ENCODE measurements at places on chromosomes 11 and 22.

DNA sequence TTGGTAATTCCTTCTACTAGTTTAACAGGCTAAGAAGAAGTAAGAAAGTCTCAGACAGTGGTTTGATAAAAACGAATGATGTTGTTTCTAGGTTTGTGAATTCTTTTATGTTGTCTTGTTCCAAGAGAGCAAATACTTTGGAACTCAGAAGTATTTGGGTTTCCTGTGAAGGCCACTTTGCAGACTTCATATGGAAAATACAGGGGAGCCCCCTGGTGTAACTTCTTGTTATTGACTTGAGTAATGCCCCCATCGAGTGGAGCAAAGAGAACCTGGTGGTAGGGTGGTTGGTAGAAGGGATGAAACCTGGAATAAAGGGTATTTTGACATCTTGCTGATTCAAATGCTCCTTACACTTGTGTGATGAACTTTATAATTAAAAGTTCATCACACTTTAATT lies 40.0 kb upstream of the PTH start:
- no peak for DNase-seq

- DNase-seq: no peak
Measured at GRCh38 chr11:2977113-2977512, 15.0 kb downstream of the NAP1L4 start.

DNA sequence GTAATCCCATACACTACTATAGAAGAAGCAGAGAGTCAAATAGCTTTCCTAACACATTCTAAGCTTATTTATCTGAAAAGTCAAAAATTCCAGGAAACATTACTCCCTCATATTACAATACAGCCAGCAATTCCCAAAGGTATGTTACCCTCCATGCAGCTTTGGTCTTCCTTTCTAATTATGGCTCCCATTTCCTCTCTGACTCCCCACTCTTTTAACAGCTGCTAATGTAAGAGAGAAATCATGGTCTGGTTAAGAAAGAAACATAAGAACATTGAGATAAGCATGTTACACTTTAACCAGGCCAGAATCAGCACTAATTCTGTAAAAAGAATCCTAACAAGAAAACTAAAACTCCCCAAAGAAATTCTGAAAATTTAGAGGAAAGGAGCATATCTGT lies 6.8 kb downstream of the PPP2R1B start:
- no peak for DNase-seq

DNA sequence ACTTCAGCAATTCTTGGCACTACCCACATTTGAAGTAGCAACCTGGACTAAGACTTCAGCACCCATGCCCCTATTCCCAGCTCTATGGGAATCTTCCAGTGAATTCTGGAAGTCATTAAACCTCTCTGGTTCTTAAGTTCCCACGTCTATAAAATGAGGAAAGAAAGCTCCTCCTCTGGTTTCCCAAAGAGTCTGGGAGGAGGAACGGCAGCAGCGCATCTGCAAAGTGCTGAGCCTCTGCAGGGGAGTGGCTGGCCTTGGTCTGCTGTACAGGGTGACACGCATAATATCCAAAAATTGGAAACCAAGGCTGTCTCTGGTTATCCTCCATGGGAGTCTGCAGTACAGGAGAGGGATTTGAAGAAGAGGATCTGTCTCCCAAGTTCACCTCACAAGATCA lies 73.6 kb upstream of the TP53I11 start:
- no peak for DNase-seq

DNA sequence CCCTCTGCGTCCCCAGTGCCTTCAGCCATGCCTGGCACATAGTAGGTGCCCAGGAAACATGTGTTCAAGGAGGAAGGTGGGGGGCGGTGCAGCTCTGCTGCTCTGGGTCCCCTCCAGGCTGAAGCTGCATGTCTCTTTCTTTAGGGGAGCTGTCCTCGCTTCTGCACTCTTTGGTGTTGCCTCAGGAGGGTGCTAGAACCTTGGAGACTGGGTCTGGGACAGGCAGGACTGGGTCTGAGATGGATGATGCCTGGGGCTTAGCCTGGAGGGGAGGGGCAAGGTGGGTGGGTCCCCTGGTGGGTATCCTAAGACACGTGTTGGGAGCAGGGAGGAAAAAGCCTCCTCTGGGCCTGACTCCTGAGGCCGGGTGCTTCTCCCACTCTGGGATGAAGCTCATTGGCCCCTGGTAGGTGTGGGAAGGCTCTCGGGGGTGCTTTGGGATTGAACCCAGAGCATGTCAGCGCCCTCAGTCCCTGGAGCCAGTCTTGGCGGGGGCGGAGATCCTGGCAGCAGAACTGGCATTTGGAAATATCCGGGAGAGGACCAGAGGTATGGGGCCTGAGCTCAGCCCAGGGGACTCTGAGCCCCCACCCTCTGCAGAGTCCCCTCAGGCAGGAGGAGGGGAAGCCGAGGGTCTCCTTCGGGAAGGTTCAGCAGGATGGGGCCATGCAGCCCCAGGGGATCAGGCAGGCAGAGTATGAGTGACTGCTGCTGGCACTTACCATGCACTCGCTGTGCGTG lies 6.7 kb upstream of the GSTP1 start:
- no peak for DNase-seq

DNA sequence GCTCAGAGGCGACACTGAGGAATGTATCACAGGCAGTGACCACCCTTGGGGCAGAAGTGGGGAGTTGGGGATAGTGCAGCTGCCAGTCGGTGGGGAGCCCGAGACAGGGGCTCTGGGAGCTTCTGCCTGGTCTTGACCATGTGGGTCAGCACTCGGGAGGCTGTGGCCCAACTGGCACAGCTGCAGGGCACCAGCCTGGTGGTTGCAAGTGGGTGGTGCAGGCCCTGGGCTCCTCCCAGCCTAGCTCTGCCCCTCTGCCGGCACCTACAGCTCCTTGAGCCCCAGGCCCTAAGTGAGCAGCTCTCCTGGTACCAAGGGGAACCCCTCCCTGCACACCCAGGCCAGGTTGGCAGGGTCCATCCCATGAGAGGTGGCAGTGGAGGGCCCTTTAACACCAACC lies 12.6 kb upstream of the RASL10A start:
- DNase-seq: no peak

- DNase-seq: no peak
Measured at GRCh38 chr11:62061356-62062222, 62.2 kb upstream of the INCENP start.

- DNase-seq: peak; percentile 62
Measured at GRCh38 chr22:24325105-24325757, 54.6 kb downstream of the SPECC1L start.

- no peak for DNase-seq
Measured at GRCh38 chr11:44162662-44163061, 67.2 kb downstream of the EXT2 start.

DNA sequence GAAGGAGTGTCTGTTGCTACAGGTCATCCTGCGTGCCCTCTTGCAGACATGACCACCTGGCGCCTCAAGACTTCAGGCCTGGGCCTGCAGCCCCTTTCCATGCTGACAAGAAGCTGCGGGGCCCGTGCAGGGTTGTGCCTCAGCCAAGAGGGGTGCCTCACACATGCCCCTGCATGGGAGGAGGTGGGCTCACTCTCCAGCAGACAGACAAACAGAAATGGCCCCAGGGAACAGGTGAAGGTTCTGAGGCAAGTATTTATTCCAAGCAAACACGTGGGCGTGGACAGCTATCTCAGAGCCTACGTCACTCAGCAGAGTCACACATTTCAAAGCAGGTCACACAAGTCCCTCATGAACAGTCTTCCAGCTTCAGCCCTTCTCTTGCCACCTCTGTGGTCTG lies 5.9 kb upstream of the SYCE3 start:
- no peak for DNase-seq

- DNase-seq: no peak
Measured at GRCh38 chr11:114972105-114972504, 293.8 kb downstream of the NXPE2 start.

DNA sequence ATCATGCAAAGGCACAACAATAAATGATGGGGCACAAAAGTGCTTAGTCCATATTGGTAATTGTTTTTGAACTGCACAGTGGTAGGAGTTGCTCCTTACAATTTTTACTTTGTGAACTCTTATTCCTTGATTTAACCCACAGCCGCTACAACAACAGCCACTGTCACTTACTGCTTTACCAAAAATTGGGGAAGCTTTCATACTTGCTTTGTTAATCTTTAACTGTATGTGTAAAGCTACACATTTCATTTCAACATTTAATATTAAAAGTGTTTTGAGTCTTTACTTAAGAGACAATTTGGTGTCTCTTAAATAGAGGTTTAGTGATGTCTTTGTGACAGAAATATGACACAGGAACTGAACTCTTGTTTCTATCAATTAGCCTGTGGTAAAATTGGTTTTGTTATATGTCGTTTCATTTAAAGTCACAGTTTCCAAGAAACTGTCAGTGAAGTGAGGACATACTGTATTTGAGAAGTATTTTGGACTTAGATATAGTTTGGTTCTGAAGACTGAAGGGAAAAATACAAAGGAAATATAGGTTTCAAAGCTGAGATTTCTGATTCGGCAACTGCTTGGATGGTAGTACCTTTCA lies 6.5 kb upstream of the IL18BP start:
- peak; percentile 37 for DNase-seq

GRCh38 chr11:61153593-61154095 lies 7.6 kb downstream of the VPS37C start:
- no peak for DNase-seq

GRCh38 chr22:23495614-23496444 lies 84.3 kb downstream of the IGLL1 start:
- DNase-seq: no peak

DNA sequence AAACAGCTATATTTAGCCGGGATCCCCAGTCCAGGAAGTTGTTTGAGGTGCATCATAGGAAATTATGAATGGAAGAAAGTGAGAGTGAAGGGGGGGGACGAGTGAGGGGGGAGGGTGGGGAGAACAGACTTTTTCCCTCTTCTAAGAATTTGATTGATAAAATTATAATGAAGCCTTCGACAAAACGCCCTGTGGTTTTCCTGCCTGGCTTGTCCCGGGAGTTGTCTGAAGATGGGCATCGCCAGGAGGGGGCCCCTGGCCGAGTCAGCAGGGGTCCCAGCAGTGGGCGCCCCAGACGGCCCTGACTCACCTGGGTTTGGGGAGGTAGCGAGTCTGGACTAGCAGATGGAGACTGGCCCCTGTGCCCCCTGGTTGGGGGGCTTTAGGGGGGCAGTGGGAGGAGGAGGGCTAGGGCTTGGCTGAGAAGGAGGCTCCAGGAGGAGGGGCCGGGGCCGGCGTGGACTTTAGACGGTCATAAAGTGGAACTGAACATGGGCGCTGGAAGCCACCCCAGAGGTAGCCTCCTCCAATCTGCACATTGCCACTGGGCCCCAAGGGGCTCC lies 336 bp upstream of the LIF start:
- no peak for DNase-seq

All from GM12878 (cell line).